ENCODE measurements at places on chromosomes 16 and 17. TPM values are rescaled to one million over a fixed set of nuclear protein-coding genes. Genes with fewer than 3 reads are reported as not detected.

The BAIAP3 gene
- total RNA-seq: 3.6 TPM

The TLCD3B gene
- 1.0 TPM for total RNA-seq

The ATP2C2 gene
- not detected for total RNA-seq

The DRC3 gene
- total RNA-seq: 1.6 TPM

The RNFT1 gene
- 12.5 TPM for total RNA-seq

The PTGES3L gene
- 28.8 TPM for total RNA-seq

The MGAT5B gene
- 0.11 TPM for total RNA-seq

The SLFN12L gene
- not detected for total RNA-seq

The EPOP gene
- 1.2 TPM for total RNA-seq

The GRAPL gene
- total RNA-seq: not detected

The AIPL1 gene
- not detected for total RNA-seq

The CARD14 gene
- total RNA-seq: 0.21 TPM

The UMOD gene
- not detected for total RNA-seq

The CCT6B gene
- 5.2 TPM for total RNA-seq

The USP43 gene
- not detected for total RNA-seq

The KRTAP16-1 gene
- not detected for total RNA-seq
